ENCODE measurements at places on chromosomes 7 and 10.

DNA sequence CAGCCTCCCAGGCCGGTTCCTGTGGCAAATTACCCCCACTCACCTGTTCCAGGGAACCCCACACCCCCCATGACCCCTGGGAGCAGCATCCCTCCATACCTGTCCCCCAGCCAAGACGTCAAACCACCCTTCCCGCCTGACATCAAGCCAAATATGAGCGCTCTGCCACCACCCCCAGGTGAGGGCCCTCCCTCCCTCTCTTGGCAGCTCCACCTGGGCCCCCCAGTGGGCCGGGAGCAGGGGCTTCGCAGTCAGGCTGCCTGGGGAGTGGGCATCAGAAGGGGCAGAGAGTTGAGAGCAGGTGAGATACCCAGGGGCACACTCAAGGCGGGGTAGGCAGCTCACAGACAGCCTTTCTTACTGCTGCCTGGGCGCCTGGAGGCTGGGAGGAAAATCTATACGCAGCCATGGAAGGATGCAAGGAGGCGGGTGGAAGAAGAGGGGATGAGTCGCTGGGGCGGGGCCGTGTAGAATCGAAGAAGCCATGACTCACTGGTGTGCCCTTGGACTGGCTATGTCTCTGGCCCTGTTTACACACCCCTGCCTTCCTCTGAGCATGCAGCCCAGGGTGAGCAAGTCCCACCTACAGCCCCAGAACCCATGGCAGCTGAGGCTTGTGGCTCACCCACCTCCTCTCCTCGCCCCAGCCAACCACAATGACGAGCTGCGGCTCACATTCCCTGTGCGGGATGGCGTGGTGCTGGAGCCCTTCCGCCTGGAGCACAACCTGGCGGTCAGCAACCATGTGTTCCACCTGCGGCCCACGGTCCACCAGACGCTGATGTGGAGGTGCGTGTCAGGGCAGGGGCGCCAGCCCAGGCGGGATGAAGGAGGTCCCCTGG lies 48.6 kb upstream of the PPIF start:
- DNase-seq: no peak

- DNase-seq: no peak
Measured at GRCh38 chr10:79146611-79147130, 77.9 kb downstream of the ZMIZ1 start.

DNA sequence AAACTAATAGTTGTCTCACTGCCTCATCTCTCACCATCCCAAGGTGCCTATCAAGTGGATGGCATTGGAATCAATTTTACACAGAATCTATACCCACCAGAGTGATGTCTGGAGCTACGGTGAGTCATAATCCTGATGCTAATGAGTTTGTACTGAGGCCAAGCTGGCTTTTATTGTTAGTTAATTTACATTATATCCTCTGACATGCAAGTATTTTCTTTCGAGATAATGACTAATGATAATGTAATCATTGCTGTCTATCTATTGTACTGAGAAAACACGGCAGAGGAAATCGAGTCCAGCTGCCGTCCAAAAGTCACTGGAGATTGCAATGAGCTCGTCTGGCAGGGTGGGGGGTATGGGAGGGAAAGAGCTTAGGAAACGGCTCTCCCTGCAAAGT lies 172.4 kb upstream of the LANCL2 start:
- DNase-seq: no peak

DNA sequence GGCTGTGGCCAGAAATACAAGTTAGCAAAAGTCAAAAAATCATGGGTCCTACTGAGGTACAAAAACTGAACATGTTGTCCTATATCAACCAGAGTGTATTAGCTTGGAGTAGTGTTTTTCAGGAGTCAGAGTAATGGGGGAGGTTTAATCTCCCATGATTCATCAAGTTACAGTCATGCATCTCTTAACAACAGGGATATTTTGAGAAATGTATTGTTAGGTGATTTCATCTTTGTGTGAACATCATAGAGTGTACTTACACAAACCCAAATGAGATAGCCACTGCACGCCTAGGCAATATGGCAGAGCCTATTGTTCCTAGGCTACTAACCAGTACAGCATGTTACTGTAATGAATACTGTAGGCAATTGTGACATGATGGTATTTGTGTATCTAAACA lies 14.9 kb upstream of the TES start:
- no peak for DNase-seq

DNA sequence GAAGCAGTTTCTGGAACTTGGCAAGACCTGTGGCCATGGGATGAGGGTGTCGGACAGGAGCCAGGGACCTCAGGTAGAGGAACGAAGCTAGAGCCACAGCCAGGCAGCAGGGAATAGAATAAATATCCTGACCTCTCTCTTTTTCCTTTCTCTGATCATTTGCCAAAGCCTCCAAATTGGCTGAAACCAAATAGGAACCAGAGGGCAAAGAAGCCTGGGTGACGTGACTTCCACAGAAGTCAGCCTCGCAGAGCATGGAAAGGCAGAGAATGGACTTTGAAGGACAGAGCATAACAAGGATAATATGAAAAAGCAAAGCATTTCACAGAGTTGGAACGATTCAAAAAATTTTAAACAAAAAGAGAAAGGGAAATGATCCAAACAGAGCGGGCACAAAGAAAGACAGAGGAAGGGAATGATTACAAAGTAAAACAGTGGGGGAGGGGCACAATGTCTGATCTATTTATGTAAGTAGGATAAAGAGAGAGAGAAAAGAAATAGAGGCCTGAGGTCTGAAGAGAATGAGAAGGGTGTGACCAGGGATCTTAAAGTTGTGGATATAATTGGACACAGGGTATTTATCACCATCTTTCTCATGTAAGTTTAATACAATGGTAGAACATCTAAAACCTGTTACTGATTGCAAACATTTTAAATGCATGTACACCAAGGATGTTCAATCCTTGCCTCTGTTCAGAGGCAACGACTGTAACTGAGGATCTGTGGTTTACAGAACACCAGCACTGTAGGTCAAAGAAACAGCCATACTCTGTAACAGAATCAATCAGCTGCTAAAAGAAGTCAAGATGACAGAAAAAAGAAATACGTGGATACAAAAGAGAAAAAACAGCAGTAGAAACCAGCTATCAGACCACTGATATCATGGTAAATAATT lies 4.5 kb upstream of the ZEB1 start:
- no peak for DNase-seq

Data from cerebellar nuclear complex (tissue), 1 donor.